ENCODE measurements at places on chromosomes 3 and 15.
A peak's percentile ranks its signal among the peaks of the same experiment; 100 is the strongest.

DNA sequence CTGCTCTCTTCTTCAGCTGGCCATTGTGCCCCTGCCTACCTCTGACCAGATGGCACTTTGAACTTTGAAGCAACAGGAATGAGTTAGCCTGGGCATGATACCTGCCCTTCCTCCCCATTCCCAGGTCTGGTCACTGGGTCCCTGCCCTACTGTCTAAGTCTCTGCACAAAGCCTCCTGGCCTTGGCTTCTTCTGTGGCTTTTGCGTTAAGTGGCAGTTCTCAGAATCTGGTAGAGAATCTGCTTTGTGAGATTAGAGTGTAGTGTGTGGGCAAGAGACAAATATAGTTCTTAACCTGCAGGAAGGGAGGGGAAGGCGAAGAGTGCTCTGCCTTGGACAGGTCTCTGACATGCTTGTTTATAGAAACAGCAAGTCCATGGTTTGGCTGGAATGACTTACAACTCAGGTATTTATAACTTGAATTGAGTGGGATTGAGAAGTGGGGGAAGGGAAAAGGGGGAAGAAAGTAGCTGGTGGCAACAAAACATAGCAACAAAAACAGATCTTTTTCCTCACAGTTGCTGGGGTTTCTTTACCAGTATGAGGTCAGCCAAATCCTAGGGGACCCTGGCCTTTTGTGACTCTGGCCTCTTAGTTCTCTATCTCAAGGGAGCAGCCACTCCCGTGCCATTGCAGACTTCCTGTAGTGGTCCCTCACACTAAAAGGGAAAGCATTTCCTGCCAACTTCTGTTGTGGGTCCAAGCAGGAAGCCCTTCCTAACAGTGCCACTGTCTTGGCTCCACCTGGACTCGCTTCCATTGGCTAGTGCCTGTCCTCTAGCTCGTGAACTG, 16.7 kb downstream of the MAPKBP1 start:
- no peak for DNase-seq

- DNase-seq = no peak
Measured at GRCh38 chr3:45640724-45641361, 46.3 kb downstream of the LIMD1 start.

DNA sequence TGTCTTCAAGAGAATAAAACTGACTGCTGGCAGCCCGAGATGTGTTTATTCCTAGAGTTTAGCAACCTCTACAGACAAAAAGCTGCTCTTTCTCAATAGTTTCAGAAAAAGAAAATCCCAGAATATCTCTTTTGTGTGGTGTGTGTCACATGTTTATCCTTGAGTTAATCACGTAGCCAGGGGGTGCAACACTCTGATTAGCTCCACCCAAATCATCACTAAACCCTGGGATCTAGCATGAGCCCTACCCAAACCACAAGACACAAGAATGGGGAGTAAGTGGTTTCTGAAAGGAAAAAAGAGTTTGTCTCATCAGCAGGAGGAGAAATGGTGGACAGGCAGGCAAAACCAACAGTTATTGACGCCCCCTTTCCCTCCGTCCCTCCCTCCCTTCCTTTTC, 78.5 kb upstream of the AGBL1 start:
- DNase-seq = no peak

DNA sequence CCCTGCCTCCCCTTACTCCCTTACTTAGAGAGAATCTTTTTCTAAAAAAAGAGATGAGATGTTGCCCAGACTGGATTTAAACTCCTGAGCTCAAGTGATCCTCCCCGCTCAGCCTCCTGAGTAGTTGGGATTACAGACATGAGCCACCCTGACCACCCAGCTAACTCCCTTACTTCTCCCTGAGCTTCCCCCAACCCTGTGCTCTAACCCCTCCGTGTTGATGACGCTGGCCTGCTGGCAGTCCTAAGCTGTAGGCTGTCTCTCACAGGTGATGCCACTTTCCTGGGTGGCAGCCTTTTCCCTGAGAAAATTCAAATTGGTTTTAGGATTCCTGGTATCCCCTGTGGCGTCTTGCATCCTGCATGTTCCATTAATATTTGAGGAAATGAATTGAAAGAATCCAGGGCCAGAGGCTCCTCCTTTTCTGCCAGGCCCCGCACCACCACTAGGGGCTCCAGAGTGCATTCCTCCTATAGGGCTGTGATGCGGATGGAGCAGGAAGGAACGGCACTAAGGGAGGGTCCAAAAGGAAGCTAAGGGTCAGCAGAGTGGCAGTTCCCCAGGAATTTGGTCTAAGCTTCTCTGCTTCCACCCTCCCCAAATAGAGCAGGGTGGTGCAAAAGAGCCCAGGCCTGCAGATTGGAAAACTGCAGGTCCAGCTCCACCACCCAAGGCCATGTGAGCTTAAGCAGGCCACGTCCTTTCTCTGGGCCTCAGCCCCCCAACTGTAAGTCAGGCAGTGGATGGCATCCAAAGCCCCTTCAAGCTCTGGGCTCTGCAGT, 101.1 kb downstream of the DAPK2 start:
- DNase-seq = no peak

DNA sequence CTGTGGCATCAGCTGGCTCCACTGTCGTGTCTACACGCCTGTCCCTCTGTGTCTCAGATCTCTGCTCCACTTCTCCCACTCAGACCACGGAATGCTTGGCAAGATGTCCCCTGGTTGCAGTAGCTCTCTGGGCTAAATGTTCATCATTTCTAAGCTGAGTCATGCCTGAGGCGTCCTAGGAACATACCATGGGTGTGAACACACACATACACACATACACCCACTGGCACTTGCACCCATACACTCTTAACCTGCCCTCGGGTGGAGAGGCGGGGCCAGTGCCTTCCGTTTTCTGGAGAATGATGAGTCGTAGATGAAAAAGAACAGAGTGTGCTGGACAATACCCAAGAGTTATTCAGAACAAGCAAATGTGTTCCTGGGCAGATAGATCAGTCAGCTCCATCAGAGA, 72.4 kb downstream of the SENP2 start:
- peak; percentile 97 for DNase-seq

DNA sequence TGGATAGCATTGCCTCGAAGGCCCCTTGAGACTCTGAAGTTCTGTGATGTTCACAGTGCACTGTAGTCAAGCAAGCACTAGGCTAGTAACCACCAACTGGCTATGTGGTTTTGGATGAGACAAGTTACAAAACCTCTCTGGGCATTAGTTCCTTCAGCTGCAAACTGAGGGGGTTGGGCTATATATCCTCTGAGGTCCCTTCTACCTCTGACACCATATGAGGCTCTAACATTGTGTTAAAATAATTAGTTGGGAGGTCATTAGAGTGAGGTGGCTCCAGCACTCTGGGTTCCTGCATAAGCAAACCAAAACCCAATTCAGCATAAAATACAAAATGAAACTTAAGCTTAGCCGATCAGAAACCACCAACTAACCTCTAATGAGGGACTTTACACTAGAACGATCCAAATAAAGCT, 209.5 kb upstream of the LRRN1 start:
- DNase-seq = no peak

- DNase-seq = no peak
Measured at GRCh38 chr3:113193719-113194118, 17.6 kb upstream of the BOC start.

DNA sequence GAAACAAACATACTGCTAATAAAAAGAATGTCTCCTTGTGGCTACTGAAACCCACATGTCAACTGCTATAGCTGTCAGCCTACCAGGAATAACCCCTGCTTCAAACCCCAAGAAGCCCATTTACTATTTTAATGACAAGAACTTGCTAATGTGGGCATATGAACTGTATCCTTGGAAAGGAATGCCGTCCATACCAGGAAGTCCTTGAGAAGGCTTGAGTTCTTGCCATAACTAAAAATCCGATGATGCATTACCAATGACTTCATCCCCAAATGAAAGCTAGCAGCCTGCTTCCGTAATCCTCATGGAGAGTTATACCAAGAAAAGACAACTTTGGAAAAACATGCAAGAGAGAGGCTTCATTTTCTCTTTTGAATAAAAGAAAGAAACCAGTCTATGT, 34.8 kb downstream of the MINDY4B start:
- DNase-seq = no peak

DNA sequence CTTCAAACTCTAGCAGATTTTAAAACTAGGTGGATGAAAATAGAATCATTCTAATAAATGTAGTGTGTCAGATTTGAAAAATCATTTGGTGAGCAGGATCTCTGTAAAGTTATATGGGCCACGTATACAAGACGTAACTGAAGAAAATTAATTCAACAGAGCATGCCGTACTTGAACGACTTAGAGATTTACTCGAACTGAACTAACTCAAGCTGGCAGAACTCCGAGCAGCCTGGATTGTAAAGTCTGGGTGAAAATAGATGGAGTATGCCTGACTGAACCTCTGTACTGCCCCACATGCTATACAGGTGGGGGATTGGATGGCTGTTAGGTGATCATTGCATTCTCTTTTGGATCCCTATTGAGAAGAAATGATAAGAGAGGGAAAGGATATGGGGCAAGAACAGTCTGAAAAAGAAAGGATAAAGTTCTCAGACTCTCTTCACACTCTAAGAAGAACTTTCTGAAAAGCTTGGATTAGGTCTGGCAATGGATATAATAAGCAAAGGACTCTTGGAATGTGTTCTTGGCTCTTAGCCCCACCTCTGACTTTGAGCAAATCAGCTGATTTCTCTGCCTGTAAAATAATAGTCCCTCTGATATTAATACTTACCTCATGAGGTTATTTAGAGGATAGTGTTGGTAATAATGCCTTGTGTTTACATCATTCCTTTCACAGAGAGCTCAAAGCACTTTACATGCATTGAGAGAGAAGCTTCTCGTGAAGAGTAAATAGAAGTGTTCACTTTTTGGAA, 147.5 kb downstream of the FILIP1L start:
- DNase-seq = no peak

DNA sequence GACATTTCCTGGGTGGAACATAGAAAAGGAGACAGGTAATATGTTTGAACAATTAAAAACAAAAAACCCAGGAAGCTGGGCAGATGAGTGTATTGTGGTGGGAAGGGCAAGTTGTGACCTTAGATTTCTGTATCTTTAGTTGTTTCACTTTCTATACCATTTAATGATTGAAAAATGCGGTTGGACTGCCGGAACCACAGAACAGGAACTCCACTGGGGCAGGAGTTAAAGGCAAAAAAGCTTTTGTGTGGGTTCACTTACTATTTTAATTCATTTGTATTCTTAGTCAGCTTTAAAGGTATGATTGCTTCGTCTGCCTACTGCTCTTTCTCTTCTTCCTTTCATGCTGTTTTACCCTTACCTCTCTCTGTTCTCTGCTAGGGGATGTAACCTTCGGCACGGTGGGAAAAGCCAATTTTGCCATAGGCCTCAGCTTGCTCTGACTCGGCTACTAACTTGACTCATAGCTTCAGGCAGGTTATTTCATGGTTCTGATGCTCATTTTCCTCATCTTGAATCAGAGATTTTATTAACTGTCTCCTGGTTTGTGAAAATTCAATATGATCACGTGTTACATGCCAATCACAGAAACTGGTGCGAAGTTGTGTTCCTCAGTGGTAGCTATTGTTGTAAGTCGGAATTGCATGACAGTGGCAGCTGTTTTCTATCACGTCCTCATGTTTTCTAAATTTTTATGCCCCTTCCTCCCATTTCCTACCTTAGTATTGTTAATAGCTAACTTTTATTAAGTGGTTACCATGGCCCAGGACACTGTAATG, 1.6 kb upstream of the MCTP2 start:
- no peak for DNase-seq

- DNase-seq = no peak
Measured at GRCh38 chr15:92533298-92533697, 122.3 kb downstream of the FAM174B start.

DNA sequence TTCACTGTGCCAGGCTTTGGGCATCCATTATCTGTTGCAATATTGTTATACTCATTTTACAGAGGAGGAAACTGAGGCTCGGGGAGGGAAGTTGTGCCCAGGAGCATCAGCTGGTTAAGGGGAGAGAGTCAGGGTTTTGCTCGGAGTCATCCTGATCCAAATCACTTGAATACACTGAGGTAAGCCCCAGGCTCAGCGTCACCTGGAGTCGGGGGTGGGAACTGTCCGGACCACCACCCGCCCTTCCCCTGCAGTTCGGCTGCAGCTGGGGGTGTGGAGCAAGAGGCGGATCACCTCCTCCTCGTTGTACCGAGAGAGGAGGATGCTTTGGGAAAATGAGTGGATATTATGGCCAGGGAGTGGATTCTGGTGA, 646 bp downstream of the HRH1 start:
- DNase-seq = no peak

DNA sequence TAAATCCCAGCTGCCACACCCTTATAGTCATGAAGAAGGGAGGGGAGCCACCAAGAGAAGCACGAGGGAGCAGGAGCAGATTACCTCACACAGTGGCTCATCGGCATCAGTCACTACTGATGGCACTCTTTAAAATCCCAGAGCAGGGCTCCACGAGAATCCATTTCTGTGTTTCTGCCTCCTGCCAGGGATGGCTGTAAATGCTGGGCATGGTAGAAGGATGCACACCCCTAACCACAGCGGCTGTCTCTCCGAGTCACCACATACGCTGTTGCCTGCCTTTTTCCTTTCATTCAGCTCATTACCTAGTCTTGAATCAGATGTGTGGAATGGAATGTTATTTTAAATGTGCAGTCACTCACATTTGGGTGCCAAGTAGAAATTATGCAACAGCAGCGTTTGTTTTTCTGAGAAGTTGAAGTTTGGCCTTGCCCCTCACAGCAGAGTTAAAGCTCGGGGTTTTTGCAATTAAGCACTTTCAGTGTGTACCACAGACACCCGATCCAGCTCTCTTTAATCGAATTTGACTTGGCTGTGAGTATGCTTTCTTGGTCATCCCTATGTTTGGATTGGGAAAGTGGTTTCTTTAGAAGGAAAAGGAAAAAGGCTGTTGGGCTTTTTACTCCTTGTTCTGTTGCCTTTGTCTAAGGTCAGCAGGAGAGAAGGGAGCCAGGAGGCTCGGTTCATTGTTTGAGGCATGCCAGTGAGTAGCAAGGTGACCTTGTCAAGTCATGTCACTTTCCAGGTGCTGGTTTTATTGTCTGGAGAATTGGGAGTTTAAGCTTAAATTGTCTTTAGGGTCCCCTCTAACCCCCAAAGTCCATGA, 284.2 kb upstream of the TPM1 start:
- peak; percentile 88 for DNase-seq

- DNase-seq = no peak
Measured at GRCh38 chr15:74838746-74839525, 4.0 kb downstream of the ULK3 start.

GRCh38 chr3:62755285-62755684, 119.9 kb downstream of the CADPS start:
- no peak for DNase-seq

DNA sequence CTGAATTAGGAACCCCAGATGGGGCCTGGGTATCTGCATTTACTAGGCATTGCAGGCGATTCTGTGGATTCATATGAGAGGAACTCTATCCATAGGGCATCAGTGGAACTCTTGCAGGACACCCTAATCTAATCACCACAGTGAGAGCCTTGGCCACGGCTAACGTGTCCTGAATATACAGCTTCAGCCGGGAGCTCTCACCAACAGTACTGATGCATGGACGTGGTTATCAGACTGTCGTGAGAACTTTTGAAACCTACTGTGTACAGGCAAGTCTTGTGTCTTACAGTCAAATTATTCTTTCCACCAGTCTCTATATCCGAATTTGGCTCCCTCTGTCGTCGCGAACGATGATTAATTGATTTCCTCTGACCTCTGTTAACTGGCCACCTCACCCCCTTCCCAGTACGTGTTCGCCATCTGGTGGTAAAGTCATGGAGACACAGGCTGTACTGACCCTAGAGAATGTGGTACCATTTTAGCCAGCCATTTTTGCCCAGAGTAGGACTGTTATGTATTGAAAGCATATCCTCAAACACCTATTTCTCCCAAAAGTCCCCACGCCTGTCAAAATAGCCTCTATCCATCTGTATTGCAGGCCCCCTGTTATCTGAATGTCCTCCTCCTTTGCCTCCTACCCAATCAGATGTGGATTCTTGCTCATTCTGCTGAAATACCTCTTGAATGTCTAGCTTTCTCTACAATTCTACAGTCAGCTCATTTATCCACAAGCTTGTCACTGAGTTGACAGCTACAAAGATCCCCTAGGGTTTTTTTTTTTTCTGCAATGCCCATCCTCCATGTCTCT, 39.7 kb downstream of the GLDN start:
- no peak for DNase-seq

Measured in AG09309 (cell line).